Fibroblast of lung (primary cell): ENCODE measurements at places on chromosomes 2 and 18.

DNA sequence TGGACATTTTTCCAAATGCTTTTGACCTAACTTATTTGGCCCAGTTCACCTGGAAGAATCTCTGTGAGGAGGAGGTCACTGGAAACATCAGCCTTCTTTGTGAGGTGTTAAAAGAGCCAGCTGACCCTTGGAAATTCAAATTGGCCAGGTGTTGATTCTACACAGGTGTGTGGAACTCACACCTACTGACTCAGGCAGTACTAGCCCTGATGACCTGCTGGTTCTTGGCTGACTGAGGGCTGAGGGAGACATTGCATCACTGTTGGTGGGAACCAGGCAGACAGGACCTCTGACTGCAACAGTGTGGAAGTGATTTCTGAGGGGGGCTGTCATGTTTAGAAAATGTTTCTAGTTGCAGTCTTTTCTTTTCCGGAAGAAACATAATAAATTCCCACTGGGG is 242.2 kb upstream of the LRRTM1 start:
- DNase-seq, result no peak

GRCh38 chr2:125274718-125275117 is 1249.6 kb downstream of the CNTNAP5 start:
- DNase-seq, result no peak

DNA sequence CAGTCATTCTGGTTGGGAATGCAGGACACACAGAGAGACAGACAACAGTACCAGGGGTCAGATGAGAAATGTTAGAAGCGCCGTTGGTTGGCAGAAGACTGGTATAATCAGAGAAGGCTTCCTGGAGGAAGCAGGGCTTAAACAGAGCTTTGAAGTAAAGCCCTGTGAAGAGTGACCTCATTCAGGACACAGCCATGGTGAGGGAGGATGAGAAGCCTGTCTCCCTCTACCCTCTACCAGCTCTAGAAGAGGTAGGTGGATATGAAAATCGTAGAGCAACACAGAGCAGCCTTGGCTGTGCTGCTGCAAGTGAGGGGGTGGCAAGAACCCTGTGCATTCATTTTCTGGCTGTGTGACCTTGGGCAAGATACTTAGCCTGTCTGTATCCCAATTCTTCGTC is 14.2 kb downstream of the TET3 start:
- DNase-seq, result no peak

DNA sequence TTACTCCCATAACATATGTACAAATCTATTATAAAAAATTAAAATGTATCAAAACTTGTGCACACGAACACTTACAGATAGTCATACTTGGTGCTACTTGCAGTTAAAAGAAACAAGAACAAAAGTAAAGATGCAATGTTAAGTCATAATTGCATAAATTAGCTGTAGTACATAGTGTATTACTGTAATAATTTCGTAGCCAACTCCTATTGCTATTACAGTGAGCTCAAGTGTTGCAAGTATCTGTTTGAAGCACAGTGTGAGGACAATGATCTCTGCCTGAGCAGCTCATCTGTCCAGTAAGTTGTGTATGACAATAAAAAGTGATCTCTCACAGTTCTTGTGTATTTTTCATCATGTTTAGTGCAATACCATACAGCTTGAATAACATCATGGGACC is 7.5 kb upstream of the SERPINB13 start:
- DNase-seq, result no peak

- no peak for DNase-seq
Observed at GRCh38 chr2:235866373-235866772, 301.8 kb downstream of the GBX2 start.

- no peak for DNase-seq
Observed at GRCh38 chr2:239751679-239752355, 273.3 kb downstream of the NDUFA10 start.

DNA sequence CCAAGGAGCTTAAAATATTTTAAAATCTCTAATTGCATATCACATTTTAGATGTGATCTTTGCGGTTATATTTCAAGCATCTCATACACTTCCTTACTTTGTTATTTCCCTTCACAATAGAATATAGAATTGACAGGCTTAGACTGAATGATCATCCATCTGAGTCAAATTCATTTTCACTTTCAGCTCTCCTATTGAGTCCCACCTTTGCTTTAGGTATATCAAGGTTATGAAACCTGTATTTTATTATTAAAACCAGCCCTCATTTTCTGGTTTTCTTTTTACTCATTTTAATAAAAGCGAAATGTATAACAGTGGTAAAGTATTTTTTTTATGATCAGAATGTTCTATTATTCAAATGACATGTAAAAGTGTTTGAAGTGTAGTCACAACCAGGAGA is 162.9 kb upstream of the KYNU start:
- DNase-seq, result no peak

GRCh38 chr2:191245869-191246531 is 796 bp downstream of the MYO1B start:
- peak; percentile 73 for DNase-seq

- no peak for DNase-seq
Observed at GRCh38 chr2:108947271-108947907, 41.6 kb downstream of the EDAR start.

DNA sequence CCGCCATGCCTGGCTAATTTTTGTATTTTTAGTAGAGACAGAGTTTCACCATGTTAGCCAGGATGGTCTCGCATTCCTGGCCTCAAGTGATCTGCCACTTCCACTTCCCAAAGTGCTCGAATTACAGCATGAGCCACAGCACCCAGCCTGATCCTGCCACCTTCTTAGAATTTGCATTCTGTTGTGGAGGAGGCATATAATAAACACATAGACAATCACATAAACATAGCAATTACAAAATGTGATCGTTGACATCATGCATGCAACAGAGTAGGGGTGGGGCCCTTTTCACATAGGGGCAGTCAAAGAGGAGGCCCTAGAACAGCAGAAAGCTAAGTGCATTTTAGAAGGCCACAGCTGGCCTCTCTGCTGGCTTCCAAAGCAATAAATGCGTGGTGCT is 39.9 kb upstream of the TSPYL6 start:
- DNase-seq, result no peak

DNA sequence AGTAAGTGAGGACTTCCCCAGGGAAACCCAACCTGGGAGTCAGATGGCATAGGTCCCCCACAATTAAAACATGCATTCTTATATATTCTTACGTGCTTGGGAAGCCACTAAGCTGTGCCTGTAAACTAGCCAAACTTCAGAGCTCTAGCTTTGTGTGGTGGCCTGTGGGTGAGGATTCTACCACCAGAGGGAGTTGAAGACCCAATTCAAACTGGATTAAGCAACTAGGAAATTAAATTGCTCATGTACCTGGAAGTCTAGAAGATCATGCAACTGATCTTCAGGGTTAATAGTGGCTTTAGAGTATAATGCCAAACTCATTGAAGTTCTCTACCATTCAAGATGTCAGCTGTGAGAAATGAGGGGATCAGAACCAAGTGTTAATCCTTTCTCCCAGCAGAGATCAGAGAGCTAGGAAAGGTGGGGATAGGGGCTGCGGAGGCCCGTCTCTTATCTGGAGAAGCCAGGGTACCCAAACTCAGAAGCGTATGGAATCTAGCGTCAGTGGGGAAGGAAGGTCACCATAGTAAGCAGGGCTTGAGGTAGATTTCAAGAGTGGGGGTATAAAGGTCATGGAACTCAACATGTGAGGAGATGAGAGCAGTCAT is 53.2 kb upstream of the CCDC85A start:
- DNase-seq, result peak; percentile 38

GRCh38 chr2:46331109-46331766 is 34.0 kb downstream of the EPAS1 start:
- DNase-seq, result peak; percentile 48

DNA sequence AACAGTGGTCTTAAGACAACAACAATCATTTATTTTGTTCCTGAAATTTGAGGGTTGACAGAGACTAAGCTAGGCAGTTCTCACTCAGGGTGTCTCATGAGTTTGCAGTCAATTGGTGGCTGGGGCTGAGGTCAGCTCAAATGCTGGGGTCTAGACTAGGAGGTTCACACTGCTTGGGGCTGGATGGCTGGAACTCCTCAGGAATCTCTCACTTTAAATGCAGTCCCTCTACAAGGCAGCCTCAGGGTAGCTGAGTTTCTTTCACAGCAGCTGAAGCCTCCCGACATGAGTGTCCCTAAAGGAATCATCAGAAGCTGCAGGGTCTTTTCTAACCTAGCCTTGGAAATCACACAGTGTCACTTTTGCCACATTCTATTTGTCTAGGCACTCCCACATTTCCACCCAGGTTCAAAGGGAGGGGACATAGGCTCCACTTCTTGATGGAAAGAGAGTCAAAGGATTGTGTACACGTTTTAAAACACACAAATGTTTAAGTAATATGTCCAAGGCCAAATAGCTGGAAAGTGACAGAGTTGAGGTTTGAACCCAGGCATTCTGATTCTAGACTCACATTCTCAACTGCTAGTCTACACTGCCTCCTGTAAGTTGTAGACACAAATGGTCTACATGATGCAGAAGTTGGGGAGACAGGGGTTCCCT is 133.8 kb downstream of the ZFP36L2 start:
- no peak for DNase-seq

DNA sequence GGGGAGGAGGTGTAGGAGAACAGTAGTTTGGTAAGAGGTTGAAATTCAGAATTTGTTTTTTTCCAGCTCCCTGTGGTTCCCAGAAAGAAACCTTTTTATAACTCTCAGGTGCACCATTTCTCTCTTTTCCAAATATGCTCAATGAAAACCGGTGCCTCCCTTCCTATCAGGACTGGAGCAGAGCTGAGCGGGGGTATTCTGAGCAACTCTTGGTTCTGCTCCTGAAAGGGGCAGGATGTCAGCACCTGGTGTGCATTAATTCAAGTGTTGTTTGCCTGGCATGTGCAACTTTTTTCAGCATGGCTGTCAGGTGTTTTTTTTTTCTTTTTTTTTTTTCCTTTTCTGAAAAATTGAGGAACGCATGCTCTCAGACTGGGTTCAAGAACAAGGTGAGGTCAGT is 74.1 kb downstream of the MAPK4 start:
- DNase-seq, result no peak

DNA sequence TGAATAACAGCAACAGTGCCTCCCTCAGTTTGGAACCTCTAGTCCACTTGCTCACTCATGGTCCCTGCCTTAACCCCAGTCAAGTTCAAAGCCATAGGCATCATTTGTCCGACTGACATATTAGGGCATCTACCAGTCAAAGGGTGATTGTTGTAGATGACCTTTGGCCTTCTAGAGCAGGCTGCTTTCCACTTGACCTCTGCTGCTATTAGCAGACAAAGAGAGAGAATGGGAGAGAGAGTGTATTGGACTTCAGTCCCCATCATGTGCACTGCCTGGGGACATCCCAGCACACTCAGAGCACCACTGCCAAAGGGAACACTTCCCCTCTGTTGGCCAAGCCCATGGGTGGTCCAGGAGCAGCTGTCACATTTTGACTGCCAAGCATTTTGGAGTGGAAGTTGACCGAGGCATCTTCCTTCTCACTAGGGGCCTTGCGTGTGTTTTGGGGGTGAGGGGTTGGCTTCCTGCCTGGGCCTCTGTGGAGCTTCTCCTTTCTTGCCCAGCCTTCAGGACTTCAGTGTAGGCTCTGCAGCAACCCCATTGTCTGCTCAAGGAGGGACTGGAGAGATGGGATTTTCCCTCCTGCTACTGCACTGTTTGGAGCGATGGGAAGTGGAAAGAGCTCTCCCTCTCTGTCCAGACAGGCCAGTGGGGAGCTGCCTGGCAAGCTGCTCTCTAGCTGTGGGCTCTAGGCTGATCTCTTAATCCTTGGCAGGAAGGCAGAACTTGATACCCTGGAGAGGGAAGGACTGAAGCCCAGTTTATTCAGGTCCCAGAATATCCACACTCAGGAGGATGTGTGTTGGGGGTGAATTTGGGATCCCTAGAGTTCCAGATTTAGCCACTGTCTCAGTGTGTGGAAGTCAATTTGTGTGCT is 68.1 kb downstream of the TMEM247 start:
- DNase-seq, result no peak

DNA sequence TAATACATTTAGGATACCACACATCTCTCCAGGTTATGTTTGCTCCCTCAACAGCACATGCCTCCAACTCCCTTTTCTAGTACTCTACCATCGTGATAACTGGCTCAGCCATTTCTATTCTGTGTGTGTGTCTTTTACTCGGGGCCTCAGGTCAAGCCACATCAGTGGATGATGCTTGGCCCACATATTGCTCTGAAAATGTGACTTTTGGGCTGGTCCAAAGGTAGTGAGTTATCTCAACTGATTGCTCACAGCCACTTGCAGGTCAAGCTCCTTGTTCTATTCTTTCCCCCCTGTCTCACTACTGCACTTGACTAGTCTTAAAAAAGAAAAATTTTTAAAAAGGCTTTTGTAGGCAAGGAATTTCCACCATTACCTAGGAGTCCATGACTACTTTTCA is 5.5 kb downstream of the DSG4 start:
- DNase-seq, result no peak

DNA sequence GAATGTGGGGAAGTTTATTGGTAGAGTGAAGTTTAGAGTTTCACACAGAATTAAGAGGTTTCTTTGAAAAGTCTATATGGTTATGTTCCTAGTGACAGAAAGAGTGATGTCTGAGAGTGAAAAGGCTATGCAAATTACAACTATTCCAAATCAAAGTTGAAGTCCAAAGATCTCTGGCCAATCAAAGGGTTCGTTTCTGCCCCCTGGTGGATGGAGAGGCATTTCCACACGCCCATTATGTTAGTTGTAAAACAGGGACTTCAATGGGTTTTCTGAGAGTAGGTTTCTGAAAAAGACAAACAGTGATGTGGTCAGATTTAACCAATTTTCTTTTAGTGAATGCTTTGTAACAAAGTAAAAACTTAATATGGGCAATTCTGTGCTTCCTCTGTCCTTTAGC is 441.5 kb upstream of the POU3F3 start:
- DNase-seq, result no peak

DNA sequence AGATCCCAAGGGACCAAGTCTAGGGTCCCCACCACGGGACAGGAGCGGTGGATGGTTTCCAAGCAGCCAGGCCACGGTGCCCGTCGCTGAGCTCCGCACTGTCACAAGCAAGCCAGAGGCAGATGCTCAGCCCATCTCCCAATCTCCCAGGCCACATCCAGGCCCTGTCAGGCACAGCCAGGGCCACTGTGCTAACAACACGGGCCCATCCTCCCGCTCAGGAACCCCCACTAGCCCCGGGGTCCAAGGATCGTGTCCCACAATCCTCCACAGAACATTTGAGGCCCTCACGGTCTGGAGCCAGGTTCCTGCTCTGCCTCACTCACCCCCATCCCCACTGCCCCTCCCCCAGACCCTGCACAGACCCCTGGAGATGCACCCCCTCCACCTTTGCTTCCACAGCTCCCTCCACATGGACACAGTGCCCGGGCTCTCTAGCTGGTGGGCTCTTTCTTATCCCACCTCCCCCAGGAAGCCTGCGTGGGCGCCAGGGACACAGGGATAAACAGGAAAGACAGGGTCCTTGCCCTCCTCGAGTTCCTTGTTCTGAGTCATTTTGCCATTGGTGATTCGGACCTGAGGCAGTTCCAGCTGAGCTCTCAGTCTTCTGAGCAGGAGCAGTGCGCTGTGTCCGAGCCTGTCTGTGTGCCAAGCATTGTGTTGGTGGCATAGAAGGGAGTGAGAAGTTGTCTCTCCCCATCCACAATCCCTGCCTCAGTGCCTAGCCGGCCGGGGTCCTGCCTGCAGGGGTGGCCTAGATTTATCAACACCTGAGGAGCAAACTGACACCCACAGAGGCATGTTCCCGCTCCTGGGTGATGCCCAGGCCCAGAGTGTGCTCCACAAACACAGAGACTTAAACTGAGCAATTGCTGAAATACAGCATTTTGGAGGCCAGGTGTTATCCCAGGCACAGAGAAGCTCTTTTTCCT is 7.0 kb downstream of the CROCC2 start:
- peak; percentile 35 for DNase-seq

GRCh38 chr2:236935631-236936445 is 149.9 kb upstream of the COPS8 start:
- no peak for DNase-seq

GRCh38 chr2:26302846-26303245 is 43.1 kb upstream of the SELENOI start:
- peak; percentile 7 for DNase-seq

GRCh38 chr2:177010146-177010545 is 202.4 kb upstream of the HNRNPA3 start:
- DNase-seq, result no peak
